ENCODE measurements at places on chromosomes 6 and 20.

DNA sequence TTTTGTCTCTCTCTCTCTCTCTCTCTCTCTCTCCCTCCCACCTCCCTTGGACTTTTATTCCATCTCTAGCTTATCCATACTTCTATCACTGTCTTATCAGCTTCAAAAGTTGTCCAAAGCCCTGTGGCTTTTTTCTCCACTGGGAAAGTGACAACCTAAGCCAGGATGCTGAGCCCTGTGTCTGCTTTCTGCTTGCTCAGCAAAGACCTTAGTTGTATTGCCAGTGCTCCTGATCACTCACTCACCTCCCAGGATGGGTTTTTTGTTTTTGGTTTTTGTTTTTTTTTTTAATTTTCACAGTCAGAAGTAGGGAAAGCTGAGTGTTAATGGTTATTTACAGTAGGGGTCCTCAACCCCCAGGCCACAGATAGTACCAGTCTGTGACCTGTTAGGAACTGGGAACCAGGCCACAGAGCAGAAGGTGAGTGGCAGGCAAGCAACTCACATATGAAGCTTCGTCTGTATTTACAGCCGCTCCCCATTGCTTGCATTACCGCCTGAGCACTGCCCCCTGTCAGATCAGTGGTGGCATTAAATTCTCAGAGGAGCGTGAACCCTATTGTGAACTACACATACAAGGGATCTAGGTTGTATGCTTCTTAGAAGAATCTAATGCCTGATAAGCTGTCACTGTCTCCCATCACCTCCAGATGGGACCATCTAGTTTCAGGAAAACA, 125.0 kb upstream of the ID4 start:
- no peak for DNase-seq

DNA sequence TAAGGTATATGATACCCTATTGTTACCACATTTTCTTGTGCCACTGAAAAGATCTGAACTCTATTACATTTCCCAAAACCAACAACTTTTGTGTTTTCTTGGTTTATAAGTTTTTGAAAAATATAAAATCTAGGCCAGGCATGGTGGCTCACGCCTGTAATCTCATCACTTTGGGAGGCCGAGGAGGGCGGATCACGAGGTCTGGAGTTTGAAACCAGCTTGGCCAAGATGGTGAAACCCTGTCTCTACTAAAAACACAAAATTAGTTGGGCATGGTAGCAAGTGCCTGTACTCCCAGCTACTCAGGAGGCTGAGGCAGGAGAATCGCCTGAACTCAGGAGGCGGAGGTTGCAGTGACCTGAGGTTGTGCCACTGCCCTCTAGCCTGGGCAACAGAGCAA, 34.3 kb downstream of the SAMHD1 start:
- no peak for DNase-seq

- DNase-seq: no peak
Measured at GRCh38 chr6:3415082-3415453, 41.8 kb downstream of the SLC22A23 start.

DNA sequence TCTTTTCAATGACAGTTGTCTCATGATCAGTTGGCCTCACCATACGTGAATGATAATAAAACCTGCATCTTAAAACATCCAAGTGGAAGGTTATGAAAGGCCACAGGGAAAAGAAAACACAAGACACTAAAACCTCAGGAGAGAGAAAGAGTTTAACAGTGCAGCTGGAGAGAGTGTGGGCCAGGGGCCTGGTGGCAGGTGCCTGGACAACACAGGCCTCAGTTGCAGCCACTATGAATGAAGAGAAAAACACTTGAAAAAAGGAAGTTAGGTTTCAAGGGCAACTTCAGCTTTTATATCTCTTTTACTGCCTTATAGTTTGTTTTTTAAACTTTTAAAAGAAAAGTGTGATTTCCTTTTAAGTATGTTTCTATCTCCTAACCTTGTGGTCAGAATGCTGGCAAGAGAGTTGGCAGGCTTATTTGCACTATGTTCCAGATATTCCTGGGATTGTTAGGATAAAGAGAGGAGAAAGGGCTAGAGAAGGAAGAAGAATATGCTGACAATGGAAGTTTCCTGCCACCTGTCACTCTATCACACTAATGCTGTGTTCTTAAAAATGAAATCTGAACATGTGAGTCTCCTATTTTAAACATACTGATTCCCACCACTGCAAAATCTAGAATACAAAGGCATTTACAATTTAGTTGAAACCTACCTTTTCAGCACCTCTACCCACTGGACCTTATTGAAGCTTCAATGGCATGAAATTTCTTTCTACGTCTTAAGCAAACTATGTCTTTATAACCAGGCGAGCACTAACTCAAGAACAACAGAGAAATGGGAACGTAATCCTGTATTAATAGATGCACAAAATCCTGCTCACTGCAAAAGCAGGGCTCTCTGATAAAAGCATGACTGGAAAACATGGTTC, 222.4 kb downstream of the CD83 start:
- DNase-seq: no peak

DNA sequence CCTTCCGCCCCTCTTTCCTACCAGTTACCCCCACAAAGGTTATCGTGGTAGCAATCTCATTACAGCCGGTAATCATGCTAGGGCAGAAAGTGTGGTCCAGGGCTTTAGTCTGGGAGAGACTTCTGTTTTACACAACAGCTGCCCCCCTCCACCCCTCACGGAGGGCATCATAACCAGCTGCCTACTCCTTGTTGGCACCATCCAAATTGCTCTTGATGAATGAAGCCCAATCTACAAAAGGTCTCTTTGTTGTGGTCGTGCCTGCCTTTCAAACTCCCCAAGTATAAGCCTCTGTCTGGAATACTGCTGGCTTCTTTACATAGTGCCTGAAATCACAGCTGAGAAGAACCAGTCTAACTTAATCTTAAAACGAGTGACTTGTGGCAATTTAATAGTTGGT, 157.9 kb downstream of the INSM1 start:
- no peak for DNase-seq

- DNase-seq: no peak
Measured at GRCh38 chr20:29086938-29087337, 2170.5 kb upstream of the DEFB115 start.

- DNase-seq: no peak
Measured at GRCh38 chr20:46269372-46269771, 38.9 kb downstream of the CDH22 start.

DNA sequence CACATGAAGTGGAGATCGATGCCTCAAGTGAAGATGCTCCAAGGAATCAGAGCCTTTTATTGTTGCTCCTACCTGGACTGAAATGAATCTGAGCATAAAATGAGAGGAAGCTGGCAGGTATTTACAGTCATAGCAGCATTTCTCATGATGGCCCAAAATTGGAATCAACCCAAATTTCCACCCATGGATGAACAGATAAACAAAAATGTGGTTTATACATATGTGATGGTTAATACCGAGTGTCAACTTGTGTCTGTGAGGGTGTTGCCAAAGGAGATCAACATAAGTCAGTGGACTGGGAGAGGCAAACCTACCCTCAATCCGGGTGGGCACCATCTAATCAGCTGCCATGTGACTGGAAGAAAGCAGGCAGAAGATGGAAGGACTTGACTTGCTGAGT, 178.2 kb downstream of the PTPRT start:
- DNase-seq: no peak

DNA sequence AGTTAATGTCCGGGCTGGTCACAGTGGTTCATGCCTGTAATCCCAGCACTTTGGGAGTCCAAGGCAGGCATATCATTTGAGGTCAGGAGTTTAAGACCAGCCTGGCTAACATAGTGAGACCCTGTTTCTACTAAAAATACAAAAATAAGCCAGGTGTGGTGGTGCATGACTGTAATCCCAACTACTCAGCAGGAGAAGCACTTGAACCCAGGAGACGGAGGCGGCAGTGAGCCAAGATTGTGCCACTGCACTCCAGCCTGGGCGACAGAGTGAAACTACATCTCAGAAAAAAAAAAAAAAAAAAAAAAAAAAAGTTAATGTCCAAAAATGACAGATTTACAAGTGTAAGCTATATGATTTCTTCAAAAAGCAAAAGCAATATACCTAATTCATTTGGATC, 124.9 kb downstream of the CCDC170 start:
- DNase-seq: no peak

DNA sequence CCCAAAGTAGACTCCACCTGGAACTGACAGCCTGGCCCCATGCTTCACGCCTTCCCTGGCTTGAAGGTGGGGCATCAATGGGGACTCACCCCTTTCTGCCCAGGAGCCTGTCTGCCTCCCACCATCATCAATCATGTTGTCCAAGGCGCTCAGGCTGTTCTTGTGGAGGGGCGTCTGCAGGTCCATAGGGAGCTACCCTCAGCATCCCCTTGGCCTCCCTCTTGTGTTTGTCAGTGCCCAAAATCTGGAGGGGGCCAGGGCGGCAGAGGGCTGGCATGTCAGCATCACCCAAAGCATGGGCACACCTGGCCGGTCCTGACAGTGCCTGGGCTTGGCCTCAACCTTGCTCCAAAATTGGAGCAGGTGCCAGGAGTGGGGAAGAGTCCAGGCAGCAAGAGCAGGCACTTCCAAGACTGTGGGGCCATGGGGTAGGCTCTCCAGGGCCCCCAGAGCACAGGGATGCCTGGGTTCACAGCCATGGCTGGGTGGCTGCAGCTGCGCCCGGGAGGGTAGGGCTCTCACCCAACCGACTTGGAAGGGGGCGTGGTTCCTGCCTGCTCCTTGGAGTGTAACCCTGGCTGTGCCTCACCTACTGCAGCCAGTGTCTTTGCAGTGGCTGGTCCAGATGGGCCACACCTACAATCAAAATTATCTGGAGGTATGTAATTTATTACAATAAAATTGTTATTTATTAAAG, 903.4 kb downstream of the EYS start:
- DNase-seq: no peak

- no peak for DNase-seq
Measured at GRCh38 chr20:24543168-24543567, 73.7 kb downstream of the SYNDIG1 start.

- no peak for DNase-seq
Measured at GRCh38 chr6:56088641-56089040, 158.7 kb downstream of the COL21A1 start.

GRCh38 chr6:164693944-164694343, 615.5 kb downstream of the C6orf118 start:
- DNase-seq: no peak

DNA sequence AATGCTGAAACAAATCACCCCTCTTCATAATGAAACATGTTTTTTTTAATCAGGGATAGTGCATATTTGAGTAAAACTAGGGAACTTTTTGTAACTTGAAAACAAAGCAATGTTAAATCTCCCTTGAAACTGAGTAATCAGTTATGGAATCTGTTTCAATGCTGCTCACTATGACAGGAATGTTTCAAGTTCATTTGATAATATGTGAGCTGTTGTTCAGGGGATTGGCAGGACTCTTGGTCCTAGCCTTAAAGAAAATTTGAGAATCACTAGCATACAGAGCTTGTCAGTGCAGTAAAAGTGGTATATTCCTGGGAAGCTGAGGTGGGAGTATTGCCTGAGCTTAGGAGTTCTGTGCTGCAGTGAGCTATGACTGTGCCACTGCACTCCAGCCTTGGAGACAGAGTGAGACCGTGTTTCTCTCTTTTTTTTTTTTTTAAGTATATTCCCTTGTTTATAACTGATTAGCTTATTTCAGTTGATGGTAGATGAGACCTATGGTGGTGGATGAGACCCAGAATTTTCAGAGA, 21.6 kb upstream of the CALHM6 start:
- no peak for DNase-seq

DNA sequence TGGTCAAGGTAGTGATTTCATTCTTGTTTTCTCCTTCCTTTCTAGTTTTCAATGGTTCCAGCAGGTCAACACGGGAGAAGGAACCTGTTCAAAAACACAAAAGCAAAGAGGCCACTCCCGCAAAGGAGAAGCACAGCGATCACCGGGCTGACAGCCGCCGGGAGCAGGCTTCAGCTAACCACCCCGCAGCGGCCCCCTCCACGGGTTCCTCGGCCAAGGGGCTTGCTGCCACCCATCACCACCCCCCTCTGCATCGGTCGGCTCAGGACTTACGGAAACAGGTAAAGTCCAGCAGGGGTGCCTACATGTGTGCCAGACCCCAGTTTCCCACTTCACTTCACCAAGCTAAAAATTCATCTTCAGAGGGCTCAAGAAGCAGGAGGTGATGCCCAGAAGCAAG, 175.6 kb downstream of the DTNBP1 start:
- no peak for DNase-seq

DNA sequence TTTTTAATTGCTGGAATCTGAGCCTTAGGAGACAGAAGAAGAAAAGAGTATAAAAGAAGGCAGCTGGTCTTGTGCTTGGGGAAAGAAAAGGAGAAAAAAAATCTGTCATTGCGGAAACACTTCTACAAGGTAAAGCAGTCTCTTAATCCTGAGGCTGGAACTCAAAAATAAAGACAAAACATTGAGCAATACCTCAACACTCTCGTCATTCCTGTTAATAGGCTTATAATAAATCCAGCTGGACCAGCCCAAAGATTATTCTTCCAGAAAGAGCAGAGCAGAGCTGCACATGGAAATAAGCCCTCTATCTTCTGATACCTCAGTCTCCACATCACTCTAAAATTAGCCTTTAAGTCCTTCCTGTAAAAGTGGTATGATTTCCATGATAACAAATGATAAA, 62.0 kb upstream of the HIVEP1 start:
- no peak for DNase-seq

GRCh38 chr6:144741659-144742058, 456.5 kb downstream of the UTRN start:
- DNase-seq: no peak

DNA sequence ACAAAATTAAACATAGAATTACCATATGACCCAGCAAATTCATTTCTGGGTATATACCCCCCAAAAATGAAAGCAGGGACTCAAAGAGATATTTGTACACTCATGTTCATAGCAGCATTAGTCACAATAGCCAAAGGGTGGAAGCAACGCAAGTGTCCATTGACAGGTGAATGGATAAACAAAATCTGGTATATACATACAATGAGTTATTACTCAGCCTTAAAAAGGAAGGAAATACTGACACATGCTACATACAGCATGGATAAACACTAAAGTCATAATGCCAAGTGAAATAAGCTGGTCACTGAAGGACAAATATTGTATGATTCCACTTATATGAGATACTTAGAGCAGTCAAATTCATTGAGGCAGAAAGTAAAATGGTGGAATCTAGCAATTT, 5.3 kb upstream of the STX11 start:
- DNase-seq: no peak

DNA sequence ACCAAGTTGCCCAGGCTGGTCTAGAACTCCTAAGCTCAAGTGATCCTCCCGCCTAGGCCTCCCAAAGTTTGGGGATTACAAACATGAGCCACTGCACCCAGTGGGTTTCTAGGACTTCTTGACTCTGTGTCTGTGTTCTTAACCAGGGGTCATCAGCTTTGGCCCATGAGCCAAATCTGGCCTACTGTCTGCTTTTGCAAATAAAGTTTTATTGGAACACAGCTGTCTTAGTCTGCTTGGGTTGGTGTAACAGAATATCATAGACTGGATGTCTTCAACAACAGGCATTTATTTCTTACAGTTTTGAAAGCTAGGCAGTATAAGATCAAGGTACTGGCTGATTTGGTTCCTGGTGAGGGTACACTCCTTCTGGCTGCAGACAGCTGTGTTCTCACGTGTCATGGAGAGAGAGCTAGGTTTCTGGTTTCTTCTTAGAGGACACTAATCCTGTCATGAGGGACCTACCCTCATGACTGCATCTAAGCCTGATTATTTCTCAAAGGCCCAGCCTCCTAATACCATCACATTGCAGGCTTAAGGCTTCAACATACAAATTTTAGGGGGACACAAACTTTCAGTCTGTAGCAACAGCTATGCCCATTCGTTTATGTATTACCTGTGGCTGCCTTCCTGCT, 23.3 kb downstream of the ARFGEF2 start:
- DNase-seq: no peak
